NCI-H187 treated with DMSO at 0.1 percent for 48 hours (cell line): ENCODE measurements at places on chromosomes 1 and 21.

GRCh38 chr1:105005594-105006195 is 1256.0 kb downstream of the AMY1C start:
- no peak for DNase-seq

DNA sequence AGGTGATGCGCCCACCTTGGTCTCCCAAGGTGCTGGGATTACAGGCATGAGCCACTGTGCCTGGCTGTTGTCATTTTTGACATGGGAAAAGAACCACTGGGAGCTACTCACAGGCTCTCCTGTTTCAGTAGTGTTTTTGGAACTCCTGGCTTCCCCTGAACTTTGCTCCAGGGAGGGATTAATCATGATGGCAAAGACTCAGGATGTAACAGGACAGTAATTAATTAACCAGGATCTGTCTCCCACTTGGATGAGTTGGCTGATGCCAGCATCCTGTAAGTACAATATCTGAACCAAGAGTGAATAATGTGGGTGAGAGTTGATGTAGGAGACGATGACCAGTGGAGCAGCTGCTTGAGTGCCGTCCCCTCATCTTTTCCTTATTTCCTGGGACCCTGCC is 4.9 kb downstream of the SFT2D2 start:
- DNase-seq: no peak

- DNase-seq: no peak
Measured at GRCh38 chr1:204255966-204256365, 42.2 kb upstream of the GOLT1A start.

DNA sequence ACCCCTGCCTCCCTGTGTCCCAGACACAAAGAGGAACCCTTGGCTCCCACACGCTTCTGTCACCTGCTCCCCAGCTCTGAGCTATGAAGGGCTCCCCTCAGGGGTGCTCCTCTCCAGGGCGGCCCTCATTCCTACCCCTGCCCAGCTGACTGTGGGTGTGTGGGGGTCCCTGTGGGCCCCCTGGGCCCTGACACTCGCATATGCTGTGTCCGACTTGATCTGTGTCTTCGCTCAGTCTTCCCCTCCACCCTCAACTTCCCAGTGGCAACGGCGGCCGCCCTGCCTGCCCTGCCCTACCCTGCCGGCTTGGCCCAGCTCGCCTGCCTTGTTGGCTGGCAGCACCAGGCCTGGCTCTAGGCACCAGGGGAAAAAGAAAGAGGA is 1.2 kb downstream of the KCNQ4 start:
- DNase-seq: no peak

- DNase-seq: no peak
Measured at GRCh38 chr1:201515062-201515750, 8.3 kb upstream of the CSRP1 start.

- DNase-seq: no peak
Measured at GRCh38 chr1:203453016-203453415, 22.6 kb upstream of the PRELP start.

DNA sequence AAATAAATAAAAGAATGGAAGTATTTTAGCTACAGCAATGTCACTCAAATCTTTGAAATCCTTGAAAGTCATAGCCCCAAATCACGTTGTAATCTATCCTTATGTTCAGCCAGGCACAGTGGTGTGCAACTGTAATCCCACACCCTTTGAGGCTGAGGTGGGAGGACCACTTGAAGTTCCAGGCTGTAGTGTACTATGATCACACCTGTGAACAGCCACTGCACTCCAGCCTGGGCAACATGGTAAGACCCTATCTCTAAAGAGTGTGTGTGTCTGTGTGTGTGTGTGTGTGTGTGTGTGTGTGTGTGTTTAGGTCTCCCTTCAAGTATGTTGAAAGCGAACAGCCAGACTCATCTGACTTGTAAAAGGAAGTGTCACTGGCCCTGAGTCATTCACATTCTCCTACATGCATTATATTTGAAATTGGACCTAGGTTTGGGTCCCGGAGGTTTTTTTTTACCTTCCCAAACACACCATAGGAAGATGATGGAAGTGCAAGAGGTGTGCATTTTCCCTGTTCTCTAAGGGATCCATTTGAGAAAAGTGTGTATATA is 50.1 kb downstream of the ZNF281 start:
- no peak for DNase-seq
